ENCODE measurements at places on chromosomes 6 and 20.
A peak's percentile ranks its signal among the peaks of the same experiment; 100 is the strongest.

DNA sequence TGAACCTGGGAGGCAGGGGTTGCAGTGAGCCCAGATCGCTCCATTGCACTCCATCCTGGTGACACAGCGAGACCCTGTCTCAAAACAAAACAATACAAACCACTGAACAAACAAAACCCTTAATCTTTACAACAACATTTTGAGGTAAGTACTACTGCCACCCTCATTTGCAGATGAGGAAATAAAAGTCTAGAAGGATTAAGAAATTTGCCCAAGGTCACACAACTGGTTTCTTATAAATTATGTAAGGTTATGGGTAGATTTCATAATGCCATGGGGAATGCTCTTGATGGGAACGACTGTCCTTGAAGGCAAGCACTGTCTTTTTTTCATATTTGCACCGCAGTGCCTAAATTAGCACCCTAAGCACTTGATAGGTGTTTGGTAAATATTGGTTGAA is 13.8 kb upstream of the B4GALT5 start:
- no peak for DNase-seq

DNA sequence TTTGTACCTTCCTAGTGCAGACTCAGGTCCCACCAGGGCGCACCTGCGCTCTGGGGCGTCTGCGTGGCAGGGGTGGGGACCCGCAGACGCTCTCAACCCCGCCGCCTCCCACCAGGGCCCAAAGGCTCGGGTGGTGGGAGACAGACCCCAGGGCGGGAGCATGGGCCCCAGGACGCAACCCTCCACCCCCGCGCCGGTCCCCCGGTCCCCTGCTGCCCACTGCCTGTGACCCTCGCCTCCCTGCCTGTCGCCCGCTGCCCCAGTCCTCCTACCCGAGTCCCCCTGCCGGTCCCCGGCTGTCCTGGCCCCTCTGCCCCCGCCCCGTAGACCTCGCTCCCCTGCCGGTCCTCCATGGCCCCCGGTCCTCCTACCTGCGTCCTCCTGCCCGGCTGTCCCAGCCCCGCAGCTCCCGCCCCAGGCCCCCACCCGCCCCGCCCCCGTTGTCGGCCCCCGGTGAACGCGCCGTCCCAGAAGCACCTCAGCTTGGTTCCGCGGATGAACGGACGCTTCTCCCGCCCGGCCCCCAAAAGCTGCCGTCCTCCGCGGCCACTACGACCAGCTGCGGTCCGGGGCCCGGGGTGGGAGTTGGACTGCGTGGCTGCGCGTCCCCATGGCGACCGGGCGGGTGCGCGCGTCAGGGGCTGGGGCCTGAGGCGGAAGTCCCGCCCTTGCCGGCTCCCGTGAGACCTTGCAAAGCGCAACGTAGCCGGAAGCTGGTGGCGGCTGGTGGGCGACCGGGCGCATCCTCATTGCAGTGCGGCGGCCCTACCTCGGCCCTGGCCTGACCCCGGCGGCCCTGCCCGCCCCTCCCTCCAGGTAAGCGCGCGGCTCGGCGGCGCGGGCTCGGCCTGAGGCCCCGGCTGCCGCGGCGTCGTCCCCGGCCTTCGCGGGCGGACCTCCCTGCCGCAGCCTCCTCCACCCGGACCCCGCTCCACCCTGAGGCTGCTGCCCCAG is at the start of gene ARFGAP1:
TSS of gene ARFGAP1 (plus strand) at position 709 of the 954 bp plus-strand sequence. CDS start 2,768 bp downstream, outside the sequence.
- DNase-seq: peak; percentile 30

DNA sequence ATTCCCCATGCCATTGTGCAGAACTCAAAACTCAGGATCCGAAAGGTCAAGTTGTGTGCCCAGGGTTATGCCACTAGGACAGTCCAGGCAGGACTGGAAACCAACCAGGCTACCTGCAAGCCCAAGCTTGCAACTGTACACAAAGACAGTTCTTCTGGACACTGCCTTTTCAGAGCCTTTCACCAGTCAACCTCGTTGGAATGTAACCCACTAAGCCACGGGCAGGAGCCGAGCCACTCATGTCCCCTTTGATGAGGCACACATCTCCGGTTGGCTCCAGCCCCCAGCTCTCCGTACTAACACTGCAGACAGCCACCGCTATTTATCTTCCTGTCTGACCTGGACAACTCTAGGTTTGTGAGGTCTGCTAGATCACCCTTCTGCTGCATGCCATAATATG is 62.5 kb downstream of the BMP7 start:
- DNase-seq: no peak

- no peak for DNase-seq
These were observed 2.5 kb upstream of the NELFCD start for GRCh38 chr20:58978351-58979190.

GRCh38 chr6:2663123-2663522 is 87.6 kb downstream of the MYLK4 start:
- no peak for DNase-seq

DNA sequence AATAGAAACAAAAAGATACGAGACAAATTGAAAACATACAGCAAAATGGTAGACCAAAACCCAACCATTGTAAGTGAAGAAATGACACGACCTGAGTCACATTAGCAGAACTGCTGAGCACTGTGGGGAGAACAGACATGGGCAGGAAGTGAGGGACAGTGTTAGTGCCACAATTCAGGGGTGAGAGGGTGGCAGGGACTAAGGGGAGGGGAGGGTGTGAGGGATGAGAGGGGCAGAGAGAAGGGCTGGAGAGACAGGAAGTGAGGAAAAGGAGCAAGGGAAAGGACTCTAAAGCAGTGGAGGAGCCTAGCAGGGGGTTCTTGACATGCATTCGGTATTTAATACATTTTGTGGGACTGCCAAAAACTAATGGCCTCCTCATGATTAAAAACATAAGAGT is 45.0 kb upstream of the TRIM26 start:
- DNase-seq: no peak

GRCh38 chr6:159608961-159609651 is 83.9 kb downstream of the SOD2 start:
- no peak for DNase-seq

DNA sequence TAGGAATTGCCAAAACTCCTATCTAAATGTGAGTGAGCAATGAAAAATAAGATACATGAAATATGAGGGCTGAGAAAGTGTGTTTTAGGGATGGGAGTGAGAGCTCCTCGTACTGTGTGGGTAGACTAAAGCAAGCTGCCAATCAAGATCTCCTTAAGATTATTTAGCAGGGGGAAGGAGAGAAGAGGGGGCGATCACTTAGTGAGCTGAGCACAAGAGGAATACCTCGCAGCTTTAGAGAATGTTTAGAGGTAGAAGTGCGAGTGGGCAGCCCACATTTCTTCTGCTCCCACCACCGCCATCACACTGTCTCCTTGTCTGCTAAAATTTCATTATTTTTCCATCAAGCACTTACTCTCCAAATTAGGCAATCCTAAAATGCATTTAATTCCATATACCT is 312.6 kb downstream of the ALDH8A1 start:
- no peak for DNase-seq

GRCh38 chr20:8036771-8037170 is 17.2 kb upstream of the TMX4 start:
- DNase-seq: no peak

GRCh38 chr6:3643921-3644738 is 107.4 kb downstream of the PXDC1 start:
- DNase-seq: no peak

- DNase-seq: no peak
These were observed 899.4 kb upstream of the FLRT3 start for GRCh38 chr20:15236812-15237211.

DNA sequence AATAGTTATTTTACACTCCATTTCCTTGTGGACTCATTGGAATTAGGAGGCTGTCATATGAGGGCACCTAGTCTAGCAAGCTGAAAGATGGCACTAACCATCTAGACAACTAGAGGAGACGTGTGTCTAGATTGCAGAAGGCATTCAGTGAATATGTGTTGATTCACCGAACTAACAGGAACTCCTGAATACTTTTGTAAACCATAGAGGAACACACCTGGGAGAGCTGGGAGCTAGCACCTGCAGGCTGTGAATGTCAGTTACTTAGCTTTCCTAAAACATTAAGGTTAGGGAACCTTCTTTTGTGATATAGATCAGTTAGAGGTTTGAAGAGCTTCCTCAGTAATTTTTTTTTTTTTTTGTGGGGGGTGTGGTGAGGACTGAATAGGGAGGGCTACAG is 7.7 kb downstream of the OPN5 start:
- DNase-seq: no peak
